Activated T-helper 2 cell treated with anti-CD3 and anti-CD28 coated beads, Interferon-gamma antibody, Interleukin-2, Interleukin-4, amounts not matched to agents 10 μg/mL and 5 μg/mL and 100 μg/mL, durations not matched to agents 14 hours and 24 hours and 36 hours (primary cell): ENCODE measurements at places on chromosomes 13 and 19.
A peak's percentile ranks its signal among the peaks of the same experiment; 100 is the strongest.

DNA sequence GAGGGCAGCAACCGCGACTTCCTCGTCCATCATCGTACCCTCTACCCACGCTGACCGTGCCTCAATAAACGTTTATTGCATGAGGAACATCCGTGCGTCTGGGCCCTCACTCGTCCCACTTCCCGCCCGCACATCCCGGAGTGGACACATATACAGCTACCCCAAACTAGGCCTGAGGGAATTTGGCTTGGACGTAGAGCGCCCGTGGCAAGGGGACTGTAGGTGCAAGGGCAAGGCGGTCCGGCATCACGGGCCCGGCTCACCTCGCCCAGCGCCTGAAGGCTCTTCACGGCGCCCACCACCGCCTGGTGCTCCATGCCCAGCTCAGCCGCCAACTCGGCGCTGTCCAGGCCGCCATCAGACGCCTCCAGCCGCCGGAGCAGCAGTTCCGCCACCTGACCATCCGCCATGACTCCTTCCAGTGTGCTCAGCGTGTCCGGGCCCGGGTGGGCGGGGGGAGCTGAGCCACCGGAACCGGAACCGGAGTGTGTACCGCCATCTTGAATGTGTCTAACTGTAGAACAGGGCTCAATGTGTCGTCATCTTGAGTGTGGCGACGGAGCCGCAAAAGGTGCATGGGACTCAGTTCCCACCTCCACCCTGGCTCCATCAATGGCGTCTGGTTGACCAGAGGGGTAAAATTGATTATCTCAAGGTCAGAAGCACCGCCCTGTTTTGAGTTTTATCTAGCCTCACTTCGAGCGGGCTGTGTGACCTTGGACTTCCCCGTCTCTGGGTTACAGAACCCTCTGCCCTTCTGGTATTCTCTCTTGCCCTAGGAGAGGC is at the start of gene FARSA:
TSS of gene FARSA (minus strand) at position 425 of the 786 bp plus-strand sequence. CDS start at position 410, 15 bp downstream.
- H3K4me1 ChIP-seq = peaks cover 35% of the 10 kb centered on the region
- H3K36me3 ChIP-seq = peaks cover 41% of the 10 kb centered on the region
- H3K27me3 ChIP-seq = no peaks in the 10 kb centered on the region
- peak within 1 kb of the TSS; percentile 99 for H3K4me3 ChIP-seq
- DNase-seq = peak; percentile 82
- peak within 1 kb of the TSS; percentile 93 for H3K27ac ChIP-seq

- no peaks in the 10 kb centered on the region for H3K27me3 ChIP-seq
- H3K36me3 ChIP-seq = no peaks in the 10 kb centered on the region
- no peak for DNase-seq
- H3K4me3 ChIP-seq = no peak overlapping the region
- no peaks in the 10 kb centered on the region for H3K4me1 ChIP-seq
- no peak overlapping the region for H3K27ac ChIP-seq
These were observed 51.4 kb downstream of the NBEA start for GRCh38 chr13:34993470-34993869.

GRCh38 chr13:71488201-71488600 is 378.8 kb downstream of the DACH1 start:
- no peak for DNase-seq
- no peak overlapping the region for H3K27ac ChIP-seq
- no peaks in the 10 kb centered on the region for H3K4me1 ChIP-seq
- no peaks in the 10 kb centered on the region for H3K27me3 ChIP-seq

GRCh38 chr19:41945135-41945766 is 13.9 kb downstream of the RABAC1 start:
- H3K27ac ChIP-seq = peak overlapping the region; percentile 97
- H3K4me3 ChIP-seq = peak overlapping the region; percentile 13

- H3K4me1 ChIP-seq = no peaks in the 10 kb centered on the region
- no peaks in the 10 kb centered on the region for H3K27me3 ChIP-seq
- peaks cover 9% of the 10 kb centered on the region for H3K36me3 ChIP-seq
- no peak overlapping the region for H3K27ac ChIP-seq
These were observed 83.1 kb downstream of the B3GLCT start for GRCh38 chr13:31282741-31283455.

DNA sequence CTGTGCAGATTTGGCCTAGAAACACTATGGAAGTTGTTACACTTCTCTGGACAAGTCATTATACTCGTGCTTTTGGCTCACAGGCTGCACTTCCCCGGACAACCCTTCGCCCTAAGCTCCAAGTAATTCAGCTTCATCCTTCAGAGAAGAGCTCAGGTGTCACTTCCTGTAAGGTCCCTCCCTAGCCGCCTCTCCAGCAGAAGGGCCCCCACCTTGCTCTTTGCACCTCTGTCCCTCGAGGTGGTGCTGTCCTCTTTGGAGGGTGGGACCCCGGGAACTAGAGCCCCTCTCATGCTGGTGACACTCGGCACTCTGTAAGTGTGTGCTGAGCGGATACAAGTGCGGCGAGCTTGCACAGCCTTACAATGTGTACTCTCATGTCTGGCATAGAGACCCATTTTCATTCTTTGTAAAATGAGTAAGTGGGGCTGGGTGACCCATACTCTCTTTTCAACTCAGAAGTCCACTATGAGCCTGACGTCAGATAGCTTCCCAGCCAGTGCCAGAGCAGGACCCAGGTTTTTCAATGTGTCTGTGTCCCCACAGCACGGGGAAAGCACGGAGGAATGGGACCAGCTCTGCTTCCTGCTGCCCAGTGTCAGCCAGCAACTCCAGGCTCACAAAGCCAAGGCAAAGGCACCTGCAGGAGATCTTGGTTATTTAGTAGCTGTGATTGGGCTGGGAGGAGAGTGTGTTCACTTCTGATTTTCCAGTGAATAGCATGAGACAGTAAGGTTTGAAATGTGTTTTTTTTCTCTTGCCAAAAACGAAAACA is 26.9 kb downstream of the CHAMP1 start:
- H3K4me3 ChIP-seq = no peak overlapping the region
- no peak for DNase-seq
- no peaks in the 10 kb centered on the region for H3K36me3 ChIP-seq
- H3K27me3 ChIP-seq = peaks cover 16% of the 10 kb centered on the region
- H3K27ac ChIP-seq = no peak overlapping the region
- peaks cover 14% of the 10 kb centered on the region for H3K4me1 ChIP-seq

DNA sequence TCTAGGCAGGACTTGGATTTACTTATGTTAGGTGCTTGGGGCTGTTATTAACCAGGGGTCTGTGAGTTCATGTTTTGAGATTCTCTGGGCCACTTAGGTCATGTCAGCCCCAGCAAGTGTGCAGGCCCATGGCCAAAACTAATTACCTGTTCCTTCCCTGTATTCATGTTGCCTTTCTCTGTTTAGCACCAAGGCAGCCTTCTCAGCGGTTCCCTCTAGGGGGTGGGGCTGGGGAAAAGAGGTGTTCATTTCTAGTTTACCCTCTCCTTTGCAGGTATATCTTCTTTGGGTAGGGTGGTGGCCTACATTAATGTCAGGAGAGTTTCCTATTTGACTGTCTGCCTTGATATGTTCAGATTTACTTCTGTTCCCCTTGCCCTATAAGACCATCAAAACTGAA is 61.7 kb downstream of the PDS5B start:
- peaks cover 52% of the 10 kb centered on the region for H3K4me1 ChIP-seq
- no peak for DNase-seq
- H3K27ac ChIP-seq = peak overlapping the region; percentile 4
- H3K36me3 ChIP-seq = peaks cover 15% of the 10 kb centered on the region

- H3K4me3 ChIP-seq = peak overlapping the region; percentile 73
- H3K27ac ChIP-seq = peak overlapping the region; percentile 91
- no peak for DNase-seq
- peaks cover 33% of the 10 kb centered on the region for H3K36me3 ChIP-seq
- H3K27me3 ChIP-seq = no peaks in the 10 kb centered on the region
These were observed 3.1 kb downstream of the JUNB start for GRCh38 chr19:12794196-12794941.

DNA sequence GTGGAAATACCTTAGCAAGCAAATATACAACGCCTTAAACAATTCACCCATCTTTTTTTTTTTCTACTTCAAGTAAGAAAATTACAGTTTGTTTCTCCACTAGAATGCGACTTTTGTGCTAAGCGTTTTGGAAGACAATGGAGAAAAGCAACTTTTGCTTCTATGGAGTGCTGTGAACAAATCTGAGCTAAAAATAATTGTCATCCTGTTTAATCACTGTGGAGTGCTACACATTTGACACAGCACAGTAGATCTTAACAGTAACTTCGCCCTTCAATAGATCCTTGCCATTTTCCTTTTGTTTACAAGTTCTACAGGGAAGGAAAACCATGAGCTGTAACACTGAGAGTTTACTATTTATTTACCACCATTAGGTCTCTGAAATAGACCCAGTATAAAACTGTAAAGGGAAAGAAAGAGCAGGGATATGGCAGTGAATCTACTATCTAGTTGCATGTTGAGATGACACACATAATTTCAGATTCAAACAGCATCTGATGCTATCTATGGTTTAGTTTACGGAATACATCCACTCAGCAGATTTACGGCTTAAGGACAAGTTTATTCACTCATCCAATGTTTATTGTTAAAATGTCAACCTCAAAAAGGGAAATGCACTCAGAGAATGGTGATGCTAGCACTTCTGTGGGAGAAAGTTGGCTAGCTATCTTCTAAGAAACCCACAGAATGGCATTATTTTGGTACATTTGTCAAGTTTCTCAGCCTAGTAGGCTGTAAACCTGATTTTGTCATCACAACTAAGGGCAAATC is 175.3 kb downstream of the VWA8 start:
- H3K4me1 ChIP-seq = no peaks in the 10 kb centered on the region
- no peak for DNase-seq
- H3K27me3 ChIP-seq = no peaks in the 10 kb centered on the region
- H3K27ac ChIP-seq = no peak overlapping the region

DNA sequence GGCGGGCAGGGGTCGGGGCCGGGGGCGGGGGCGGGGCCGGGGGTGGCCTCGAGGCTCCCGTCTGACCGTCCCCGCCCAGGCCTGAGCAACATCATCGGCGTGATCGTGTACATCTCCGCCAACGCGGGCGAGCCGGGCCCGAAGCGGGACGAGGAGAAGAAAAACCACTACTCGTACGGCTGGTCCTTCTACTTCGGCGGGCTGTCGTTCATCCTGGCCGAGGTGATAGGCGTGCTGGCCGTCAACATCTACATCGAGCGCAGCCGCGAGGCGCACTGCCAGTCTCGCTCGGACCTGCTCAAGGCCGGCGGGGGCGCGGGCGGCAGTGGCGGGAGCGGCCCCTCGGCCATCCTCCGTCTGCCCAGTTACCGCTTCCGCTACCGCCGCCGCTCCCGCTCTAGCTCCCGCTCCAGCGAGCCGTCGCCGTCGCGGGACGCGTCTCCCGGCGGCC is 9.4 kb upstream of the CACNG6 start:
- H3K36me3 ChIP-seq = peaks cover 10% of the 10 kb centered on the region
- H3K4me3 ChIP-seq = no peak overlapping the region
- DNase-seq = no peak
- peaks cover 11% of the 10 kb centered on the region for H3K4me1 ChIP-seq
- H3K27ac ChIP-seq = no peak overlapping the region
- H3K27me3 ChIP-seq = peaks cover 40% of the 10 kb centered on the region

DNA sequence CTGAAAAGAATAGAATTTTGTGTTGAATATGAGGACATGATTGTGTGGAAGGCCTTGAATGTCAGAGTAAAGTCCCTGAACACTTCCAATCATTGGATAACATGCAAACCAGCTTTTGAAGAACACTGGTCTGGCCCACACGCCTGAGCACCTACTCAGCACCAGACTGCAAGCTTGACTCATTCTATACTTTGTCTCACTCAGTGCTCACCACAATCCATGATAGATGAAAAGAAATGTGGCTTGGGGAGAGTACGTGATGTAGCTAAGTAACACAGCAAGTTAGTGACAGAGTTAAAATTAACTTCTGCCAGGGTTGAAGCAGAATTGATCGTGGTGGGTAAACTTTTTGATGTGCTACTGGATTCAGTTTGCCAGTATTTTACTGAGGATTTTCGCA is 12.0 kb downstream of the DLEU7 start:
- no peak overlapping the region for H3K4me3 ChIP-seq
- H3K27me3 ChIP-seq = peaks cover 22% of the 10 kb centered on the region
- H3K36me3 ChIP-seq = no peaks in the 10 kb centered on the region
- DNase-seq = no peak
- H3K27ac ChIP-seq = no peak overlapping the region
- H3K4me1 ChIP-seq = peaks cover 12% of the 10 kb centered on the region

- H3K4me1 ChIP-seq = peaks cover under 1% of the 10 kb centered on the region
- no peak overlapping the region for H3K27ac ChIP-seq
- no peak for DNase-seq
- H3K4me3 ChIP-seq = no peak overlapping the region
- H3K27me3 ChIP-seq = peaks cover 17% of the 10 kb centered on the region
These were observed 96.7 kb upstream of the DIAPH3 start for GRCh38 chr13:60260440-60260839.

DNA sequence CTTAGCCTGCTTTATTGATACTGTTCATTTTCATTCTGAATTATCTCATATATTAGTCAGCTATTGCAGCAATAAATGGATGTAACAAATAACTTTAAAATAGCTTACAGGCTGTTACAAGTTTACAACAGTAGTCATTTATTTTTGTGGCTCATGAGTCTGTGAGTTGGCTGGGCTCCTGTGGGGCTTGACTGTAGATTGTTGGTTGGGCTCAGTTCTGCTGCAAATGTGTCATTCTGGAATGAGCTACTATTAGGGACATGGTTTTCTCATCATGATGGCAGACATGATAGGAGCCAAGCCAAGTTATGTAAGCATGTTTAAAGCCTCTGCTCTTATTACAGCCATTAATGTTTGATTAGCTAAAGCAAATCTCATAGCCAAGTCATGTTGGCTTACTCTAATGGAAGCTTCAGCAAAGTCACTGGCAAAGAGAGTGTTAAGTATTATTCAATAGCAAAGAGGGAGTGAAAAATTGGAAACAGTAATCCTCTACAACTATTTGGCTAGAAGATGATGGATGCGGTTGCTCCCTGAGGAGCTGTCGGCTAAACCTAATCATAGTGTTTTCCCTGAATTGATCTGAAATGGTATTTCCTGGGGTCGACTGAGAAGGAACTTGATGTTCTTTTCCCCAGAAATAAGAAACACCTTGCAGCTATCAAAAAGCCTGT is 391.3 kb downstream of the TDRD3 start:
- no peaks in the 10 kb centered on the region for H3K27me3 ChIP-seq
- no peaks in the 10 kb centered on the region for H3K36me3 ChIP-seq
- DNase-seq = no peak
- no peaks in the 10 kb centered on the region for H3K4me1 ChIP-seq
- no peak overlapping the region for H3K4me3 ChIP-seq

DNA sequence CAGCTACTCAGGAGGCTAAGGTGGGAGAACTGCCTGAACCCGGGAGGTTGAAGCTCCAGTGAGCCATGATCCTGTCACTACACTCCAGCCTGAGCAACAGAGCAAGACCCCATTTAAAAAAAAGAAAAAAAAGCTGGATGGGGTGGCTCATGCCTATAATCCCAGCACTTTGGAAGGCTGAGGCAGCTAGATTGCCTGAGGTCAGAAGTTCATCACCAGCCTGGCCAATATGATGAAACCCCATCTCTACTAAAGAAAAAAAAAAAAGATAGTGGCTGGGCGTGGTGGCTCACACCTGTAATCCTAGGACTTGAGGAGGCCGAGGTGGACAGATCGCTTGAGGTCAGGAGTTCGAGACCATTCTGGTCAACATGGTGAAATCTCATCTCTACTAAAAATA is 15.0 kb downstream of the LTBP4 start:
- peaks cover 25% of the 10 kb centered on the region for H3K36me3 ChIP-seq
- peak overlapping the region; percentile 99 for H3K27ac ChIP-seq
- H3K27me3 ChIP-seq = no peaks in the 10 kb centered on the region
- peaks cover 23% of the 10 kb centered on the region for H3K4me1 ChIP-seq
- no peak for DNase-seq

GRCh38 chr13:29578300-29579085 is 17.0 kb downstream of the SLC7A1 start:
- no peak overlapping the region for H3K4me3 ChIP-seq
- DNase-seq = no peak
- peaks cover 29% of the 10 kb centered on the region for H3K36me3 ChIP-seq
